ENCODE measurements at places on chromosomes 7 and 10.

DNA sequence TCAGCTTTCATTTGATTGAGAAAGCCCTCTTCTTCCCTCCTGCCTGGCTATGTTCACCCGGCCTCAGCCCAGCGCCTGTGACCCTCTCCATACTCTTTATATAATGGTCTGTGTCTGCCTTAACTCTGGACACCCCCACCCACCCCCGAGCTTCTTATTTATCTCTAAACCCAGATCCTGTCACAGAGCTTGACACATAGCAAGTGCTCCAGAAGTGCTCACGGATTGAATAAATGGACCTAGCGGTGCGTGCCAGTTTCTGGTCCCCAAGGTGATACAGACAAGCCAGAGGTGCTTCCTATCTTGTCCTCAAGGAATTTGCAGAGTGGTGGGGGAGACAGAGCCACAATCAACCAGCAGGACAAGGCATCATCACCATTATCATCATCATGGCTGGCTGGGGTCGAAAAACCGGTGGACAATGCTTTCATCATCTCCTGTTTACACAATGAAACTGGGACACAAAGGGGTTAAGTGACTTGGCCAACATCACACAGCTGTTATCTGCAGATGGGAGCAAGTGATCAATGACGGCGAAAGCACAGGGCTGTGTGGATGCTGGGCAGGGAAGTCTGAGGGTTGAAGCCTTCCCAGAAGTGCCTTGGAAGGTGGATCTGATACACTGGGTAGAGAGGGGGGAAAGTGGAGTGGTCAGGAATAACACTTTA lies 2.2 kb upstream of the LOXL4 start:
- no peak for DNase-seq

GRCh38 chr7:125848157-125848556 lies 918.5 kb upstream of the POT1 start:
- no peak for DNase-seq

DNA sequence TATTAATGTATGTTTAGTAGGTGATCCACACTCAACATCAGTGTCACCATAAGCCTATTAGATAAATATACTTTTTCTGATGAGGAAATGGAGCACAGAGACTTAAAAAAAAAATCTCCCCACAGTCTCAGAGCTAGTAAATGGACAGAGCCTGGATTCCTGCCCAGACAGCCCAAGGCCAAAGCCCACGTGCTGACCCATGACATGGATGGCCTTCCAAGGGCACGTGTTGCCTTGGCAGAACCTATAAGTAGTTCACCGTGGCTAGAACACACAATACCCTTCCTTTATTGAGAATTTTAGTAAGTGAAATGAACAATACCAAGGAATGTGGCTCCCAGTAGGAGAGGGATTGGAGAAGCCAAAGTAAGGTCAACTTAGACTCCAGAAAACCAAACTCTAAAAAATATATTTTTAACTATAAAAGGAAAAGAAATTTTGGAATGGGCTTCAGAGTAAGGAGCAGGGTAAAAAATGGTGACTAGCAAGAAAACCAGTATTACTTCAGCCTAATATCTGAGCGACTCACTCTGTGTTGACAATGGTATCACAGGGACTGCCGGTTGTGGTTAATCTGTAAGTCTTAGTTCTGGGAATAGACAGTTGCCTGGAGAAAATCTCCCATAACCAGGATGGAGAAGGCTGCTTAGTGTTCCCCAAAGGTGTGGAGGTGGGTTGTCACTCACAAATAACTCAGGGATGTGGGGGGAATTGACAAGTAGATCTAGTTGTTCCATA lies 223.0 kb downstream of the SORCS1 start:
- no peak for DNase-seq

- DNase-seq, result no peak
Observed at GRCh38 chr10:80503584-80504157, 34.0 kb upstream of the SH2D4B start.

- DNase-seq, result no peak
Observed at GRCh38 chr7:142452791-142453190, 194.9 kb upstream of the PRSS58 start.

GRCh38 chr10:62820586-62820985 lies 4.4 kb upstream of the EGR2 start:
- DNase-seq, result no peak

DNA sequence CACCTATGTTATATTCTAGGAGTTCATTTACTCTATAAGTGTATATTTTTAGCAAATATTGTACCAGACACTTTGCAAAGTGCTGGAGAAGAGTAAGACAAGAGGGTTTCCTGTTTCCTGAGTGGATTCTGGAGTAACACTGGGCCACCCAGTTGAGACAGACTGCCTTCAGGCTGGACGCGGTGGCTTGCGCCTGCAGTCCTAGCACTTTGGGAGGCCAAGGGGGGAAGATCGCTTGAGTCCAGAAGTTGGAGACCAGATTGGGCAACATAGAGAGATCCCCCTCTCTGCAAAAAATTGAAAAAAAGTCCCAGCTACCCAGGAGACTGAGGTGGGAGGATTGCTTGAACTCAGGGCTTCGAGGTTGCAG lies 772 bp upstream of the ZSCAN25 start:
- DNase-seq, result no peak

DNA sequence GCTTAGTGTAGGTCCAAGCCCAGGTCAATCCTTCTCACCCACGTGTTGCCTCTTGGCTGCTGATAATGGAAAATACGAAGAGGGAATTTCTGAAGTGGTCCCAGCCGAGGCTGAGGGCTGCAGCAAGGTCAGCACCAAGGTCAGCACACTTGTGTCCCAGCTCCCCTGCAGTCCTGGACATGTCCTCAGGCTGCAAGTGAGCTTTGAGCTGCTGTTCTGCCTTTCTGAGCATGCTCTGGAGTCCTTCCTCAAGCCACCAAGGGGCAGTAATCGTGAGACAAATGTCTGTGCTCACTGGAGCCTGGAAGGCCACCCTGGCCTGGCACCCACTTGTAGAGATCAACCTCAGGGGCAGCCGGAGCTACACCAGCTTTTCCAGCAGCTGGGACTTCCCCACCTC lies 28.3 kb downstream of the DRGX start:
- DNase-seq, result no peak

- no peak for DNase-seq
Observed at GRCh38 chr7:30656006-30656957, 26.0 kb downstream of the CRHR2 start.

GRCh38 chr10:24949616-24950015 lies 2.8 kb downstream of the PRTFDC1 start:
- no peak for DNase-seq

DNA sequence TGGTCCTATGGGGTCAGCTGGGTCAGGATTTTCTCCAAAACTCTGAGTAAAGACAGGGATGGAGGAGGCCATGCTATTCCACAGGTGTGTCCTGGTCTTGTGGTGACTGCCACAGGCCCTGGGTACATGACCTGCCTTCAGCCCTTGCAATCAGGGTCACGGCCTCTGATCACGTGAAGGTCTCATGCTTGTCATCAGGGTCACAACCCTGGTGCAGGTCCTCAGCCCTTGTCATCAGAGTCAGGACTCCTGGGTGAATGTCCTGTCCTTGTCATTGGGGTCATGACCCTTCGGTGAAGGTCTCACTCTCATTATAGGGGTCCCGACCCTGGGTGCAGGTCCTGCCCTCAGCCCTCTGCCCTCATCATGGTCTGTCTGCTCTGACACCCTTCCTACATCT lies 21.9 kb upstream of the TBRG4 start:
- no peak for DNase-seq

- no peak for DNase-seq
Observed at GRCh38 chr10:104450954-104451353, 97.3 kb downstream of the CFAP58 start.

DNA sequence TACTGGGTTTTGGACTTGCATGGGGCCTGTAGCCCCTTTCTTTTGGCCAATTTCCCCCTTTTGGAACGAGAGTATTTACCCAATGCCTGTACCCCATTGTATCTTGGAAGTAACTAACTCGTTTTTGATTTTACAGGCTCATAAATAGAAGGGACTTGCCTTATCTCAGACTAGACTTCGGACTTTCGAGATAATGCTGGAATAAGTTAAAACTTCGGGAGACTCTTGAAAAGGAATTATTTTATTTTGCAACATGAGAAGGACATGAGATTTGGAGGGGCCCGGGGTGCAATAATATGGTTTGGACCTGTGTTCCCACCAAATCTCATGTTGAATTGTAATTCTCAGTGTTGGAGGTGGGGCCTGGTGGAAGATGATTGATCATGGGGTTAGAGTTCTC lies 8.3 kb upstream of the NT5C3A start:
- DNase-seq, result no peak

GRCh38 chr10:133091316-133091715 lies 3.6 kb downstream of the ADGRA1 start:
- DNase-seq, result no peak

GRCh38 chr7:51785171-51785570 lies 468.6 kb upstream of the COBL start:
- DNase-seq, result no peak

DNA sequence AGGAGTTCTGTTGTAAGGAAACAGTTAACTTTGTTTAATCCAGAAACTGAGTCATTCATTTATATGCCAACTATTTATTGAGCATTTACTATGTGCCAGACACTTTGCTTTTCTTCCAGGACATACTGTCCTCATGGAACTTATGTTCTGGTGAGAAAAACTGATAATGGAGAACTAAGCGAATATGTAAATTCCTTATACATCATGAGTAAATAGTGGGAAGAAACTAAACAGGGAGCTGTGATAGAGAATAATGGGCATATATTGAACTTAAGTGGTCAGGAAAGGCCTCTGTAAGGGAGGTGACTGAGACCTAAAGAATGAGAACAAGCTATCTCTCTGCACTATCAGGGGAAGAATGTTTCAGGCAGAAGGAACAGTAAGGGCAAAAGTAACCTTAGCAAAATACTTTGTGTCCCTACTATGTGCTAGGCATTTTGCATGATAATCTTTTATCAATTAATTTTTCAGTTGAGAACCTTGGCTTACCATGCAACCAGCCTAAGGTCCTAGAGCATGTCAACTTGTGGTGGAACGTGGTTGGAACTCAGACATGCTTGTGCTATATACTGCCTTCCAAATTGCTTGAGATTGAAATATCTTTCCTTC lies 45.4 kb downstream of the ST7 start:
- DNase-seq, result no peak

- no peak for DNase-seq
Observed at GRCh38 chr7:47967123-47967522, 12.3 kb downstream of the HUS1 start.

DNA sequence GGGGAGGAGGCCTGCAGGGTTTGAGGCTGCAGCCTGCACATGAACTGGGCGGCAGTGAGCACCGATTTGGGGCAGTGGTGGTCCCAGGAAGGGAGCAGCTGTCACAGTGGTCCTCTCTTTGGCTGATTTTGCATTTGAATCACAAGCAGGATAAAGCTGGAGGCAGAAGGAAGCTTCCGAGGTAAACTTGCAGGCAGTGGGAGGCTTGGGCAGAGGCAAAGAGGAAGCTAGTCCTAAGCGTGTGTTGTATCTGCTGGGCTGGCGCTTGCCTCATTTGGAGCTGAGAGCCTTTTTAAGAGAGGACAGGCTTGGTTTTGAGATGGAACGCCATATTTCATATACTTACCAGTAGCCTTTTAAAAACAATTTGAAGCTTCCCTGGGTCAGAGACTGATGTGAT lies 177.2 kb upstream of the PODXL start:
- no peak for DNase-seq

- DNase-seq, result no peak
Observed at GRCh38 chr10:35211390-35211789, 84.7 kb downstream of the CREM start.

- DNase-seq, result no peak
Observed at GRCh38 chr10:71008150-71008549, 119.8 kb upstream of the PCBD1 start.

DNA sequence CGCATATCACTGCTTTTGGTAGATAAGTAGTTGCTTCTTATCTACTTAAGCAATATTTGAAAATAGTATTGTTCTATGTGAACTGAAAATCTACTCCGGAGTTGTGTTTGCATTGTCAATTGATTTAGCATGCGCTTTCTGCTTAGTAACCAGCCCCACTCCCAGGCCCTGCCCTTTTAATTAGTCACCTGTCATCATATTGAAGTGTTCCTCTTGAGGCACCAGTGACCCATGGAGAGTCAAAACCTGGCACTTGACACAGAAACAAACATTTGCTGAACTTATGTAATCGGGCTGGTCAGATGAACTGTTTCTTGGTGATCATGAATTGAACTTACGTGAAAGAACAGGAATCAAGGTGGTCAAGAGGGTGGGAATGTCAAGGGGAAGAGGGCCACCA lies 27.8 kb upstream of the CDHR3 start:
- DNase-seq, result no peak

- DNase-seq, result no peak
Observed at GRCh38 chr7:38027884-38028455, 107.5 kb downstream of the EPDR1 start.

DNA sequence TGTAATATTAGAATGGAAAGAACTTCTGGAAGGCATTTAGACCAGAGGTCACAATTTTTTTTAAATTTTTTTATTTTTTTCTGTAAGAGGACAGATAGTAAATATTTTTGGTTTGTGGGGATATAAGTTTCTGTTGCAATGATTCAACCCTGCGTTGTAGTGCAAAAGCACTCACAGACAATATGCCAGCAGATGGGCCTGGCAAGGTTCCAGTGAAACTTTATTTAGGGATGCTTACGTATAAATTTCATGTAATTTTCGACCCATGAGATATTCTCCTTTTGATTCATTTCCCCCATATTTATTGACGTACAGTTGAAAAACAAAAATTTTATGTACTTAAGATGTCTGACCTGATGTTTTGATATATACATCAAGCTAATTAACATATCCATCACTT lies 72.8 kb upstream of the NMT2 start:
- DNase-seq, result no peak
